ENCODE measurements at places on chromosomes 7 and 10.

- DNase-seq = no peak
Observed at GRCh38 chr10:71396711-71397295, at the start of gene CDH23. TSS of gene CDH23 (plus strand) at chr10:71396920. CDS start at chr10:71439832, 42,912 bp downstream.

DNA sequence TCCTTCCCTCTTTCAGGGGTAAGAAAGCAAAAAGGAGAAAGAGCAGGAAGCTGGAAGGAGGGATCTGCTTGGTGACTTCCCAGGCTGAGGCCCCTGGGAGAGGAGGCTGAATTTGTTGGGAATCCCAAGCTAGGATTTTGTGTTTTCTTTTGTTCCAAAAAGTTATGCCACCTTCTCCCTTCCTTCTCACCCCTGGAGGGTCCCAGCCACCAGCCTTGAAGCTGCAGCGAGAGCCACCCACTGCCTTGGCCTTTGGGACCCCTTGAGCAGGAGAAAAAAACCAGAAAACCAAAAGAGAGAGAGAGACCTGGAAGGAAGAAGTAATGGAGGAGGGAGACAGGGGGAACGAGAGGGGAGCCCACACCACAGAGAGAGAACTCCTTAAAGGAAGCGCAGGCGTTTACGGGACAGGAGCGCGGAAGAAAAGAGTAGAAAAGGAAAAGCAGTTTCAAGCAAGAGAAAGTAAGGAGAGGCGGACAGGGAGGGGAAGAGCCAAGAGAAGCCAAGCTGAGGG lies 7.2 kb downstream of the VAX1 start:
- DNase-seq = no peak

DNA sequence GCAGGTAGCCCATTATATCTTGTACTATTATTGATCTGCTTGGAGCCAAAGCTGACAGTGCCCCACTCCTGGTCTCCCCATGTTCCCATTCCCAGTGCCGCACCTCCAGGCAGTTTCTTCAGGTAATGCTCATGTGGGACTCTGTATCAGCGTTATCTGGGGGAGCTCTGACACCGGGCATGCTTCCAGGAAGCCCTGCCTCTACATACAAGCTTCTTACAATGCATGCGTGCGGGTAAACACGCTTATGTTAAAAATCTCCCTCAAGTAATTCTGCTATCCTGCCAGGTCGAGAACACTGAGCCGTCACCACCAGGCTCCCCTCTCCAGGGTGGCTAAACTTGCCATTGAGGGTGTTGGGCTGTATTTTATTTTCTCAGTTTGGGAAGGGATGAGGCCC lies 61.6 kb upstream of the LBX1 start:
- no peak for DNase-seq

DNA sequence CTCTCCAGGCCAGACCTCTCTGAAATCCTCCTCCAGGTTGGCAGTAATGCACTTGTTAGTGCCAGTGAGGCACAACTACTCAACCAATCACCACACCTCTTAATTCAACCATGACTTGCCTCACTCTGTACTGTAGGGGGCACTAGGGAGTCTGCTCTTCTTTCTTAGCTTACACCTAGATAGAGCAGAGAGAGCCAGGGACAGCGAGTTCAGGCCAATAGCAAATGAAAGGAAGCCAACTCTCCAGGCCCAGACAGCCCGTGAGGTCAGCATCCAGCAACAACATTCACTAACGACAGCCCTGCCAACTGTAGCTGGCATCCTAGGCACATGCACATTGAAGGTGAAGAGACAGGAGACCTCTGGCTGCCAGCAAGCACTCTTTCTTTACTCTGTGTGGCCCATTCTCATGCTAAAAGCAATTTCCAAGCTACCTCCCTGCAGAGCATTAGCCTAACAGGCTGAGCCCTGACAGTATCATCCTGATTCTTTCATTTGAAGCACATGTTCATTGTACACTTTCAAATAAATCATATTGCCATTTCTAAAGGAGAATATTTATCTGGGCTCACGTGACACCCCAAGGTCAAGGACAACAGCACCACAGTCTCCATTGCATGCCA lies 136.3 kb downstream of the DPY19L1 start:
- DNase-seq = peak; percentile 4

- peak; percentile 13 for DNase-seq
Observed at GRCh38 chr10:43648095-43648397, 635 bp downstream of the ZNF32 start.

DNA sequence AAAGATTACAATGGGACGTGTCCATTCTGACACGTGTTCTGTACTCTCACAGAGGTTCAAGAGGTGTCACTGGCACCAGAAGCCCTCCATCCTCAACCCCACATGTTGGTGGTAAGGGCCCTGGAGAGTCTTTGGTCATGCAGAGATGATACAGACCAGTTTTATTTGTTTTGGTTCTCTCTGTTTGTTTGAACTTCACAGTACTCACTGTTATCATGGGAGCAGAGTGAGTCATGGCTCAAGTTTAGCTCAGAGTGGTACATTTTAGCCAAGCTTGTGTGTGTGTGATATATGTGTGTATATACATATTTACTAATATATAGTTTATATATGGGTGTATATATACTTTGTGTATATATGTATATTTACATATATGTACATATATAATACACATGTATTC lies 935.6 kb downstream of the GRID1 start:
- no peak for DNase-seq

Data from fibroblast of mammary gland (primary cell).